ENCODE measurements at places on chromosomes 12 and 14.

DNA sequence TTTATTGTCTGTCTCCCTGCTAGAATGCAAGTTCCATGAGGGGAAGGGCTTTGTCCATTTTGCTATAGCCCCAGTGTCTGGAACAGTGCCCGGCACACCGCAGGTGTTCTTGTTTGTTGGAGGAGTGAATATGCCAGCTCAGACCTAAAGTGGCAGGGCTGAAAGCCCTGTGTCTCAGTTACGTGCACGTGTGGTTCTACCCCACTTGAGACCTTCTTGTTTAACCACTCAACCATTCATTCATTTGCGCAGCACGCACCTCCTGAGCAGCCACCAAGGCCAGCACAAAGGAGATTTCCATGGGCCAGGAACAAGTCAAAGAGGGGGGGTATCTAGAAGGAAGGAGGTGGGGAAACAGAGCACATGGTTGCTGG lies 338.0 kb upstream of the FKBP4 start:
- DNase-seq = no peak

GRCh38 chr12:49026678-49027480 lies 8.3 kb upstream of the PRKAG1 start:
- no peak for DNase-seq

- no peak for DNase-seq
Observed at GRCh38 chr12:225012-225411, 11.1 kb upstream of the SLC6A12 start.

DNA sequence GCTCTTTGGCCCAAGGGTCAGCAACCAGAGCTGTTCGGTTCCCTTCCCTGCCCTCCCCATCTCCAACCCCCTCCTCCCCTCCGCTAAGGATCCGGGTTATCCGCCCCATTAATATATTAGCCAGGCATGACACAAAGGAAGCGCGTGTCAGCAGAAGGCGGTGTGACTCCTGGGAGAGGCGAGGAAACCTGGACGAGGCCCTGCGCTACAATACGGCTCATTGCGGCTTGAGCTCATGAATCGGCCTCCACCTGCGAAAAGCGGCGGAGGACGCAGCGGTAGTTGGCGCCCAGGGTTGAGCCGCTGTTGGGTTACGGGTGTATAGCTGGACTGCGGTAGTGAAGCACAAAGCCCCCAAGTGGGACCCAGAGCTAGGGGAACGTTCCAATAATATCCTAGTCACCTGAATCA lies 9.9 kb downstream of the FOXA1 start:
- no peak for DNase-seq

- DNase-seq = no peak
Observed at GRCh38 chr12:62403031-62403430, 63.6 kb upstream of the MON2 start.

- no peak for DNase-seq
Observed at GRCh38 chr12:60522684-60523400, 927.0 kb downstream of the SLC16A7 start.

GRCh38 chr12:128381541-128381940 lies 114.6 kb downstream of the TMEM132C start:
- DNase-seq = no peak

Measured in kidney glomerular epithelial cell (primary cell).